Frontal cortex (tissue), 4 donors: ENCODE measurements at places on chromosomes 4 and X. TPM values are rescaled to one million over a fixed set of nuclear protein-coding genes. Genes with fewer than 3 reads are reported as not detected.

The FAM149A gene
- 31.0 TPM for total RNA-seq

The EFHC2 gene
- 2.0 TPM for total RNA-seq

The SHOX gene
- not detected for total RNA-seq

The DUSP9 gene
- 2.9 TPM for total RNA-seq

The DLG3 gene
- total RNA-seq, result 86.8 TPM
